GM10248 (cell line): ENCODE measurements at places on chromosomes 7 and 10.

DNA sequence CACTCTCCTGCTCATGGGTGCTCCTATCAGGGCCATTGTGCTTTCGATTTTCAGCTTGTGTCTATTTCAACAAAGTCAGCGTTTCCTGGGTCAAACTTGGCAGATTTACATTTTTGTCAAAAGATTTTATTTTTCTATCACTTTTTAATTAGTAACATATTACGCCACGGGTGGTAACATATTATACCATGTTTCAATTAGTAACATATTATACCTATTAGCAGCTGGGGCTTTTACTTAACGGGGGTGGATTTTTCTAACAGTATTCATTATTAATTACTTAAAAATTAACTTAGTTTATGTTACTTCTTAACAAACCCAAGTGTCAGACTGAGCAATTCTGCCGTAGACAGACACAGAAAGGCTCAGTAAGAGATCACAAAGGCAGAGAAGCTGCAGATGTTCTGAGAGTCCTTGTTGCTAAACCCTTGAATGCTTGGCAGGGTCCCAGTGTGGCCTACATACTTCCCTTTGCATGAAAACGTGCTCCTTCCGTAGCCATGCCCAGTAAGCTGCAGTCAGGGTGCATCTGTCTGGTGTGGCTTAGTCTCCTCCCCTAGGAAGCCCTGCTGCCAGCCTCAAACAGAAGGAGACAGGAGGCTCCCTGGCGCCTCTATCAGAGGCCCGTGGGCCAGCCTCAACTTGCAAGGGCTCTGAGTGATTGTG, 263.1 kb upstream of the CXCL12 start:
- no peak for DNase-seq

DNA sequence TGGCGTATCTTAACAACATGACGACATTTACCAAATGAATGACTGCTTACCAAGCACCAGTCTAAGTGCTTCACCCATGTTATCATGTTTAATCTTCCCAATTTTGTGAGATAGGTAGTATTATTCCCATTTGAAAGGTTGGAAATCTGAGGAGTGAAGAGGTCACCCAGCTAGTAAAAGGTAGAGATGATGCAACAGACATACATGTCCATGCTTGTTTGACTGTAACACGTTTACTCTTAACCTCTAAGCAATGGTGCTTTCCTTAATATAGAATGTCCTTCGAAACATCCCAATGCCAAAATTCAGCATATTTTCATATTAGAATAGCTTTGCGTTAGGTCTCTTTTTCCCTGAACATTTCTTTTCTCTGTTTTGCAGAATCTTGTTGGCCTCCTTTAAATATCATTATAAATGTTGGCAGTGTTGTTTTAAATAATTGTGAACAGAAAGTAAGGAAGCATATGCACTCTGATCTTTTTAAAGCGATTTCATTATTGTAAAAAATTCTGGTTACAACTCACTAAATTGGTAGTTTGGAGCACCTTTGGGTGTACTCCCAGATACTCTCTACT, 722.8 kb downstream of the AUTS2 start:
- no peak for DNase-seq

- no peak for DNase-seq
These were observed 67.1 kb upstream of the NPVF start for GRCh38 chr7:25295387-25295786.

DNA sequence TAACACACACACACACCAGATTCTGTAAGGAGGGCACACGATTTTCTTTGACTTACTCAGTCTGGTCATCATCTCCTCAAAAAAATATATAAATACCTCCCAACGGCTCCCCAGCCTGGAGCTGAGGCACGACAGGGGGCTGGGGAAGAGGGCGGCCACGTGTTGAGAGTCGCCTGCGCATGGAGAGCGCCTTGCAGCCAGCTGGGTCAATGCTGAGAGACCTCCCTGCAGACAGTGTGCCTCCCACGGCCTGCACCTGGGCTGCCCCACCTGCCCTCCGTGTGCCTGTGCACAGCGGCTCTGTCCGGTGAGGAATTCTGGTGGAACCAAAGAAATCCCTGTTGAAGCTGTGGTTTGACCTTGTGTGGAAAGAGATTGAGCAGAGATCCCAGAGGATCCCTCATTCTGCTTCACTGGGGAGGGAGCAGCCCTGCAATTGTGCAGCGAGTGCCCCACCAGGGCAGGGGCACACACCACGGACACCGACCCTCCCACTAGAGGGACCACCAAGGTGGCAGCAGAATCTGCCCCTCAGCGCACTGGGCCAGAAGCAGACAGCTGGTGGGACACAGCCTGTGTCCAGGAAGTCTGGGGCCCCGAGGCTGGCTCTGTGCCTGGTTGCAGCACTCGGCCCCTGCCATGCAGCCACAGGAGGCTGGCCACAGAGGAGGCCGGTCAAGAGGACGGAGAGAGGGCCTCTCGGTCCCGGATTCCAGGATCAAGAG, 150.5 kb upstream of the PPP2R2D start:
- no peak for DNase-seq

GRCh38 chr10:13481690-13482089, 47.1 kb downstream of the BEND7 start:
- DNase-seq = no peak

GRCh38 chr7:117375380-117375779, 51.9 kb downstream of the ASZ1 start:
- DNase-seq = no peak

DNA sequence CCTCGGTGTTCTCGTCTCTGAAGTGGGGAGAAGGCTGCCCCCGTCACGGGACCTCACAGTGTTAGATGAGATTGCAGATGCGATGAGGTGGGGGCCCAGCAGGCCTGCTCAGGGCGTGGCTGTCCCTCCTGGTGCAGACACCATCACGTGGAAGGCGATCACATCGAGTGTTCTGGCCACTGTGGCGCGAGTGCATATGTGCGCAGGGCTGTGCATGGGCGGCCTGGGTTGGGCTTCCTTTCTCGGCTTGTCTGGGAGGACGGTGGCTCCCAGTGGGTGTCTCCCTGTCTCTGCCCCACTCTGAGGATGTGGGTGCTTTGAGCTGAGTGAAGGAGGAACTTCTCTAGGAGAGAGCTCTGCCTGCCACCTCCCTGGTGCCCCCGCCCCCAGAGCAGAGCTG, 83.1 kb downstream of the LHPP start:
- DNase-seq = no peak

DNA sequence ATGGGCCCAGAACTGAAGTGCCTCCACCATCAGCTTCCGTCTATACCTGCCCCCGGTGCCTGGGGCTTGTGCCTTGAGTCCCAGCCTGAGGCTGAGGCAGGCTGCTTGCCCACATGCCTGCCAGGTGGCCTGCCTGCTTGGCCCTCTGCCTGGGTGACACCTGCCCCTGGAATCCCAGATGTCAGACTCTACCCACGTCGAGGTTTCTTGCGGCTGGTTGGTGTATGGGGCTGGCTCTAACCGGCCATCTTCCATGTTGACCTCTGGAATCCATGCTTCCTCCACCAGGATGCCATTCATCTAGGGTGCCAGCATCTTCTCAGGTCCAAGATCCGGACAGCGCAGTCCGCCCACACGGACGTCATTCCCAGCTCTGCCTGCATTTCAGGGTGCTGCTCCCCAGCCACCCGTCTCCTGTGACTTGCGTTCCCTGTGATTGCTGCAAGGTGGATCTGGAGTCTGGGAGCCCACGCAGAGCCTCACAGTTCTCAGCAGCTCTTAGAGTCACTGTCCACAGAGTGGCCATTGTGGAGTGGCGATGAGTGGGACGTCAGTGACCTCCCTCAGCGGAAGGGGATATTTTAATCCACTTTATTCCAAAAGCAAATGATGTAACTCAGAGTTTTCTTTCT, 298.1 kb downstream of the TCERG1L start:
- DNase-seq = no peak

- DNase-seq = no peak
These were observed 82.0 kb upstream of the GTF2IRD1 start for GRCh38 chr7:74371381-74372341.

- DNase-seq = no peak
These were observed 74.7 kb downstream of the ABCA13 start for GRCh38 chr7:48245751-48246472.

GRCh38 chr10:7788639-7789286, 786 bp downstream of the ATP5F1C start:
- DNase-seq = no peak

DNA sequence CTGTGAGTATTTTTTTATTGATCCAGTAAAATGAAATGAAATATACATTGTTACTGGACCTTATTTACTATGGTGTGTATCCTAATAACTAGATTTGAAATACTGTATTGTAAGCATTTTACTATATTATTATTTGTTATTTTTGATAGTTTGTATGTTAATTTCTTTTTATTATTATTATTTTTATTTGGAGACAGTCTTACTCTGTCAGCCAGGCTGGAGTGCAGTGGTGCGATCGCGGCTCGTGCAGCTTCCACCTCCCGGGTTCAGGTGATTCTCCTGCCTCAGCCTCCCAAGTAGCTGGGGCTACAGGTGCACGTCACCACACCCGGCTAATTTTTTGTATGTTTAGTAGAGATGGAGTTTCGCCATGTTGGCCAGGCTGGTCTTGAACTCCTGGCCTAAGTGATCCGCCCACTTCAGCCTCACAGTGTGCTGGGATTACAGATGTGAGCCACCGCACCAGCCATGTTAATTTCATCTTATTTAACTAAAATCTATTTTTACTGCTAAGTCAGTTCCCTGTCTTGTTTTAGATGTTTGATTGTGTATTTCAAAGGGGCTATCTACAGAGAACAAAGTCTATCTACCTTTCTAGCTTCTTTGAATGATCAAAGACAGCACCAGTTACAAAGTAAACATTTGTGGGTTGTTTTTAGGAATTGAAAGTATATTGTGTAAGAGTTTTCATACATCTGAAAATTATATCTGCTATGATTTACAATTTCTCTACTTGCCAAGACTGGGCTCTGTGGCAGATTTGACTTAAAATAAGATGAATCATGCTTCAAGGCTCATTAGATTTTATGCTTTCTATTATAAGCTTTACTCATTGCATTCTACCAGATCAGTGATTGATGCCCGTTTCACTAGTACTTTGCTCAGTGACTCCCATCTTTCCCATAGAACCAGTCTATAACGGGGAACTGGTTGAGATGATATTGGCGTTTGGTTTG, 41.6 kb downstream of the CDC123 start:
- no peak for DNase-seq

- no peak for DNase-seq
These were observed 35.3 kb downstream of the KCNH2 start for GRCh38 chr7:150942591-150943452.

- no peak for DNase-seq
These were observed 2.1 kb downstream of the KIF5B start for GRCh38 chr10:32054094-32054493.

DNA sequence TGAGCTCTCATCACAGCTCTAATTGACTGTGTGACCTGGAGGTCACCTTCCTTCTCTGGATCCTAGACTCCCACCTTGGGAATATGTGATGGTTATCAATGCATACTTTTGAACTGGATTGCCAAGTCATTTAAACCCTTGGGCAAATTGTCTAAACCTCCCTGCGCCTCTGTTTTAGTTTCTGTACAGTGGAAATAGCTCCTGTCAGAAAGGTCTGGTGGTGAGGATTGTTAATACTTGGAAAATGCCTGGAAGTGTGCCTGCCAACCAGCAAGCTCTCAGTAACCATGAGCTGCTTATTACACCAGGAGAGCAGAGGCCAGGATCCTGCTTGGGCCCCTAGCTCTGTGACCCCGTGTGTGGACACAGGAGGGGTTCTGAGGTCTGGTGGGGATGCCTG, 108.7 kb upstream of the PPIF start:
- DNase-seq = no peak

DNA sequence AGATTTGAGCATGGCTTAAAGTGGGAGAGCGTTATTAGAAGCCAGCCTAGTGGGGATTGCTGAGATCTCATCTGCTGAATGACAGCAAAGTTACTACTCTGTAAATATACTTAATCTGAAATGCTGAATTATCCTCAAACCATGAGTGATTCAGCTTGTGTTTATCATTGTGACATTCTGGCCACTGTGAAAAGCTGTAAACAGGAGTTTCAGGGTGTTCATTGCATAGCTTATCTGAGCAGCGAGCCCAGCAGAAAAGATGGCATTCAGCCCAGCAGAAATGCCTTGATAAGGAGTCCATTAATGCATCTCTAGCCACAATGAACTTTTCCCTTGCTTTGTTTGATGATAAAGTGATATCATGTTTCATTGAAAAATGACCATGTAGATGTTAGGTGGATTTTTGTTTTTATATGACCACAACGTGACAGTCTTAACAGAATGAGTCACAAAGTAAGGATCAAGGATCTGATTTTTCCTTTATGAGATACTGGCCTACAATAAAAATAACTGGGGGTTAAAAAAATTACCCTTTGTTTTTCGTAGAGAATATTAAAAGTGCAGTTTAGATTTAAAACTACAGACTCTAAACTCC, 7.8 kb downstream of the TES start:
- no peak for DNase-seq

DNA sequence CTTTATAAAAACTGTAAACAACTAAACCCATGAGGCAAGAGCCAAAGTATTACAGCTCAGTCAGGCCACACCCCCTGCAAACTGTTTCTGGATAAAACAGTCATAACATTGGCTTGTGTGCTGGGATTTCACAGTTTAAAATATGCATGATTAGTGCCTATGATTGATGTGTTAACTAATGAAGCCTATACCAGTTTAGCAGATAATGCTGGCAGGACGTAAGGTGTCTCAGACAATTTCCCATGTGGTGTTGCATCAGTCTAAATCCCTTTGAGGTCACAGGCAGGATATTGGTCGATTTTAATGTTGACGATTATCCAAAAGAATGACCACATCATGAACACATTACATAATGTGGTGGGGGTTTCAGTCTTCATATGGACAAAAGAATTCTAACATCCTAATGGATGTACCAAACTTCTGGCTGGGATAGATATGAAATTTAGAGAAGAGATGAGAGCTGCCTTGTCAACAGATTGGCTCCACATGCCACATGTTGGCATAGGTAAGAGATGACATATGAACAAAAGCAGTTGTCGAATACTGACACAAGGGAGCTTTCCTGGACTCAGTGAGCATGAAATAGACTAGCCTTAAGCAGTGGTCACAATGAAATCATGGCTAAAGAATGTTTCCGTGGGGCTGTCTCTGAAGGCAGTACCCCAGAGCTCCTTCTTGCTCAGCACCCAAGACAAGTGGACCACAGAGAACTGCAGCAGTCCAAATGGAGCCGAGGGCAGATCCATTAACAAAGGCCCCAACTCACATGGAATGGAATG, 445.6 kb downstream of the GFRA1 start:
- DNase-seq = no peak

DNA sequence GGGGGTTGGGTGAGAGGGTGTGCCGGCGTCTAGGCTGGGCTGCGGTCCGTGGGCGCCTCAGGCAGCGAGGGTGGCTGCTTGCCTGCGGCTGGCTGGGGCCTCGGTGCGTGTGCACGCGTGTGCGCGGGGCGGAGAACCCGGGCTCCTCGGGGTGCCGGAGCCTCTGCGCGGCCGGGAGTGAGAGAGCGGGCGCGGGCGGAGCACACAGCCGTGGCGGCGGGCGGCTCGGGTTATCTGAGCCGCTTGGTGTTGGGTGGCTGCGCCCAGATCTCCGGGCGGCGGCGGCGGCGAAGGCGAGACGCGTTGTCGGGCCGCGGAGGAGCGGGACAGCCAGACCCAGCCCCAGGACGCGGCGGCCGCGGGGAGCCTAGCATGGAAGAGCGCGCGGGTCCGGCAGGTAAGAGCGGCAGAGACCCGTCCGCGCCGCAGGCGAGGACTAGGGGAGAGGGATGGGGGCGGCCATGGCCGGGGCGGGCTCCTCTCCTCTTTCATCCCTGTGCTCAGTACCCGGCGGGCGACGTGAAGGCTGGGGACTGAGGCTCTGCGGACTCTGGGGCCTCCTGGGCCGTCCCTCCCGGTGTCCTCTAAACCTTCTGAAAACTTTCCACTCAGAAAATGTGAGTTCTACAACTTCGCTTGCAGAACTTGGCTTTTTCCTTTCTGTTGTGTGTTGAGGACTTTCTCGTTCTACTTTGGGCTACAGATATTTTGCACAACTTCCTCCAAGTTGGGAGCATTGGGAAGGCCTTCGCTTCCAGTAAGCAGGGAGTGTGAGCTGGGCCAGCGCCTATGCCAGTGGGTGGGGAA, 9.8 kb upstream of the PAX2 start:
- DNase-seq = no peak
